ENCODE measurements at places on chromosomes 13 and 19.

GRCh38 chr19:10503002-10503789 is at the start of gene KEAP1:
Gene KEAP1 (minus strand): TSS chr19:10503356. CDS start chr19:10500033, 3,323 bp downstream.
- DNase-seq, result peak; percentile 12

DNA sequence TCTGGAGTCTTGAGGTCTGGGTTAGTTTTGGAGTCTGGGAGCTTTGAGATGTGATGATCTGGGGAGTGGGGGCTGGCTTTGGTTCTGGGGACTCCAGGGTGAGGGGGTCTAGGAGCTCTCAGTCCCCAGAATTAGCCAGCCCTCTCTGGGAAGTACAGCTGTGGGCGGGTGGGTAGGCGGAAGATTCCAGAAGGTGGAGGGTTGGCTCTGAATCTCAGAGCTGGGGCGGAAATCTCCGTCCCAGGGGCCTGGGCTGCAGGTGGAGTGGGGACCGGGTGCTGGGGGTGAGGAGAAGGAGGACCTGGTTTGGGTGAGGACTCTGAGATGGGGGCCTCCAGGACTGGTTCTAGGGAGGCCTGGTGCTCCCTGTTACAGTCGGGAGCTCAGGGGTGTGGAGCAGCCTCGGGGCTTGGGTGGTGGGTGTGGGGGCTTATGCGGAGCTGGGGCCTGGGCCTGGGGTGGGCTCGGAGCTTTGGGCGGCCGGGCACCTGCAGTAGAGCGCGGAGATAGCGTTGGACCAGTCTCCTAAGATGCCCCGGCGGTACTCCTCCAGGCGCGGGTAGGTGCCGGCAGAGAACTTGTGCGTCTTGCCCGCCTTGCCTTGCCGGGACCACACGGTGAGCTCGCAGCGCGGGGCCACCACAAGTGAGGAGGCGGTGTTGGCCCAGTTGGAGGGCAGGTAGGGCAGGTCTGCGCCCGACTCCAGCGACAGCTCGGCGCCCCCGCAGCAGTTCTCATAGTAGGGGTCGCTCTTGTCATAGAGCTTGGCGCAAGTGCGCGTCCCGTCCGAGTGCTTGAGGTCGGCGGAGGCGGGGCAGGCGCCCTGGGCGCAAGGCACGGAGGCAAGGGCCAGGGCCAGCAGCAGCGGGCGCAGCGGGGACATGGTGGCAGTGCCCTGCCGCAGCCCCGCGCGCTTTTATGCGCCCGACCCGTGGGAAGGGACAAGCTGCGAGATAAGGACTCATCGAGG is at the start of gene SYCN:
Gene SYCN (minus strand): TSS at position 892 of the 970 bp plus-strand sequence. CDS start 9 bp downstream, at position 883.
- DNase-seq, result no peak

GRCh38 chr19:2701361-2702169 is 929 bp downstream of the GNG7 start:
- DNase-seq, result no peak

GRCh38 chr13:56864451-56864850 is 276.3 kb upstream of the PRR20A start:
- DNase-seq, result no peak

Data from NCI-H226 (cell line).